ENCODE measurements at places on chromosomes 3 and 15.

GRCh38 chr3:33777996-33778395 is 20.4 kb upstream of the PDCD6IP start:
- no peak for DNase-seq

DNA sequence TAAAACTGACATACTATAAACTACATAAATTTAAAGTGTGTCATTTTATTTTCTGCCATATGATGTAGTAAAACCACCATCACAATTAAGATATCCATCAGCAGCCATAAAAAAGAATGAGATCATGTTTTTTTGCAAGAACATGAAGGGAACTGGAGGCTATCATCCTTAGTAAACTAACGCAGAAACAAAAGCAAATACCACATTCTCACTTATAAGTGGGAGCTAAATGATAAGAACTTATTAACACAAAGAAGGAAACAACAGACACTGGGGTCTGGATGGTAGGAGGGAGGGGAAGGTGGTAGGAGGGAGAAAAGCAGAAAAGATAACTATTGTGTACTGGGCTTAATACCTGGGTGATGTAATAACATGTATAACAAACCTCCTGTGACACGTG is 24.6 kb downstream of the CCDC14 start:
- DNase-seq: no peak

GRCh38 chr3:2934541-2934940 is 175.6 kb downstream of the IL5RA start:
- no peak for DNase-seq

- DNase-seq: no peak
These were observed 468.5 kb upstream of the KCNMB2 start for GRCh38 chr3:178067721-178068120.

GRCh38 chr15:26197719-26198118 is 334.6 kb upstream of the ATP10A start:
- DNase-seq: no peak
